ENCODE measurements at places on chromosomes 3 and 15.

DNA sequence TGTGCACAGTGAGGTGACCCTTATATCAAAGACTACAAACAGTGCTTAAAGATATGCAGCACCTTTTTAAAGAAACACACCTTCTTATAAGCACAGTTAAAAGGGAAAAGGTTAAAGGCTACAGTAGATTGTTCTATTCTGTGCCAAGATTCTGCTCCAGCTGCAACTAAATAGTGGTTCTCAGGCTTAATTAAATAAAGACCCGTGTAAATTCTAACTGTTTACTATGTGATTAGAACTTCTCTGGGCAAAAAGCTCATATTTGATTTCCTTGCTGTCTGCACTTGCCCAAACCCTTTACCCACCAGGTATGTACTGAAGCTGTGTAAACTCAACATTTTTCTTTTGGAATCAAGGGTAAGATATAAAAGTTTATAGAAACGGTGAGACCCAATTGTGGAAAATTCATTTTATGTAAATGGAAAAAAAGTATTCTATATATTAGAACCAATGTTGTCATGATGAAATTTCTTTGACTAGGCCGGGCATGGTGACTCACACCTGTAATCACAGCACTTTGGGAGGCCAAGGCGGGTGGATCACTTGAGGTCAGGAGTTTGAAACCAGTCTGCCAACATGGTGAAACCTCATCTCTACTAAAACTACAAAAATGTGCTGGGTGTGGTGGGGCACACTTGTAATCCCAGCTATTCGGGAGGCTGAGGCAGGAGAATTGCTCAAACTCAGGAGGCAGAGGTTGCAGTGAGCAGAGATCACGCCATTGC lies 230.6 kb downstream of the MECOM start:
- DNase-seq: no peak

DNA sequence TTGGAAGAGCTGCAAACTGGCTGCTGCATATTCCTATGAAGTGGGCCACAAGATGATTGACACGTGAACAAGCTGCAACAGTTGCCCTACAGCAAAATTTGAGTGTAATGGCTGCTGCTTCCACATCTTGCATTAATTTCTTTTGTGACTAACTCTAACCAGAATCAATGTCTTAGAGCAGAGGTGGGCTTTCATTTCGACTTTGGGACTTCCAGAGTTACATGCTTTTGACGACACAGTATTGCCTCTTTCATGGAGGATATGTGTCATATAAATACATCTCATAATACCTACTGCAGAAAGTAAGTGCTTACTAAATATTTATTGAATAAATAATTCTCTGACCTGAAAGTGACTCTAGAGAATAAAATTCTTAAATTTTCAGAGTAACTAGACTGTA lies 340.7 kb upstream of the KCNH8 start:
- no peak for DNase-seq

DNA sequence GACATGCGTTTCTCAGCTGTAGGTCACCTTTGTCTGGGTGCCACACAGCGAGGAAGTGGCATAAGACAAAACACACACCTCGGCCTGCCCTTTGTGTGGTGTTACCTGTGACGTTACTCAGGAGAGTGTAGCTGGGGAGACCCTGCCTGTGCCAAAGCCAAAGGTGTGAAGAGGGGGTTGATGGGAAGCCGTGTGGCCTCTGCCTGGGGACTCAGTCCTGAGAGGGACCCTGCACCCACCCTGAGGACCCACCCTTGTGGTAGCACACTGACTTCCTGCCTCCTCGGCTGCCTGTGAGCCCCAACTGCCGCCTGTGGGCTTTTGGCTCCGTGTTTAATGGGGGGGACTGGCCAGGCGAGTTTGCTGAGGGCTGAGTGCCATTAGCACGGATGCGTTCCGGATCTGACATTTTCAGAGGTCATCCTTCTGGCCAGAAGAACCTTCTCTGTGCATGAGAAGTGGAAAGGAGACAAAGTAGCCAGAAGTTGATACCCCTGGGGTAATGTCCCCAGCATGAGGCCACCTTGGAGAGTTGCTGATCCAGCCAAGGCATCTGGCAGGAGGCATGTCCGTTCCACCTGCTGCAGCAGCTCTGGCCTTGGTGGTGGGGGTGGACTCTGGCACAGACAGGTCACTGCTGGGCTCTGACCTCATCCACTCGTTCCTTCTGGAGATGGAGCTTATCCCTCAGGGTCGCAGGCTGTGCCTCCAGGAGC lies 51.8 kb upstream of the FURIN start:
- DNase-seq: no peak

- DNase-seq: no peak
Measured at GRCh38 chr3:64502284-64502683, 185.5 kb downstream of the ADAMTS9 start.

DNA sequence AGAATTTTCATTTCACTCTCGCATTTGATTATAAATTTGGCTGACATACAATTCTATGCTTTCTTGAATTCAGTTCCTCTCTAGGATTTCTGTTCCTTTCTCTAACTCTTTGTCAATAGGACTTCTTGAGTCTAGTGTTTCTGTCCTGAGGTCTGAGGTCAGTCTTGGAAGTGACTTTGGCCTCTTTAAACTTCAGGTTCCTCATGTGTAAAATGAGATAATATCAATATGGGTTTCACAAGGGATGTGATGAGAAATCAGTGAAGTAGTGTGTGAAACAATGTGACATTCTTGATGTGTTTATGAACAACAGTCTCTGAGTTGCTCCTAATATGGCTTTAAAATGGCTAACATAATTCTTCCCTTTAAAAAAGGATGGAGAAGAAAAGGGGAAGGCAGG lies 92.2 kb downstream of the SV2B start:
- no peak for DNase-seq

DNA sequence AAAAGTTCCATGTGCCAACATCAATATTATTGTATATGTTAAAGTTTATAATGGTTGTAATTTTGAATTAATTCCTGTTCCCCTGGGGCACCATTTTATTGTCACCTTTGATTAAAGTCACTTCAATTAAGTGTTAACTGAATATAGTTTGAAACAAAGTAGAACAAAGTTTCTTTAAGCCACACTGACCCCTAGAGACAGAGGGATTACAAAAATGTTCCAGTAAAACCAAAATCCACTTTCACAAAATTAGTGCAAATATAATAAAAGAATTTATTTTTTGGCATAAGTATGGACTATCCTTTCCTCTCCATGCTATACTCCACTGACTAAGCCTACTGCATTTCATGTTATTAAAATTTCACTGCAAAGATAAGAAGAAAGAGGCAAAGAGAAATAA lies 123.9 kb downstream of the ZMAT3 start:
- DNase-seq: no peak

DNA sequence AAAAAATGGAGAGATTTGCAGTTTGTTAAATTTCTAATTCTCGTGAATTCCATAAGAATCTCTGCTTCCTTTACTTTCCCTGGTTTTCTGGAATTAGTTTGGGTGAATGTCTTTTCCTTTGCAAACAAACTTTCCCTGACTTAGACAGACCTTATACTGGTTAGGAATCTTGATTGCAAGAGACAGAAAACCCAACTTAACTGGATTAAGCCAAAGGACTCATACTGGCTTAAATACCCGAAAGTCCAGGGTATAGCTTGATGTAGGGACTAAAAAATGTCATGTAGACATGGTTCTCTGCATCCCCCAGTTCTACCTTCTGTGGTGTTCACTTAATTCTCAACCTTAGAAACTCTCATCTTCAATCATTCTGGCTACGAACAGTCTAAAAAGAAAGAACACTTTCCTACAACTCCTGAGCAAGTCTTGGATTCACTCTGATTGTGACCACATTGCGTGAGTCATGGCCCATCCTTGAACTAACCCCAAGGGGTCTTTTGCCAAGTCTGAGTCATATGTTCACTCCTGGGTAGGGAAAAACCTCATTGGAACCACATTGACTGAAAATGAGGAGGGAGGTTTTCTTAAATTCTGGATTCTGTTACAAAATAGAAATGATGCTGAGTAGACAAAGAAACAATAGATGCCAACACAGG lies 136.0 kb upstream of the DAZL start:
- no peak for DNase-seq

GRCh38 chr3:13219902-13220296 lies 146.7 kb upstream of the IQSEC1 start:
- no peak for DNase-seq

- DNase-seq: no peak
Measured at GRCh38 chr3:89340408-89340807, 233.0 kb downstream of the EPHA3 start.

- DNase-seq: no peak
Measured at GRCh38 chr3:115789481-115789880, 166.2 kb downstream of the GAP43 start.

DNA sequence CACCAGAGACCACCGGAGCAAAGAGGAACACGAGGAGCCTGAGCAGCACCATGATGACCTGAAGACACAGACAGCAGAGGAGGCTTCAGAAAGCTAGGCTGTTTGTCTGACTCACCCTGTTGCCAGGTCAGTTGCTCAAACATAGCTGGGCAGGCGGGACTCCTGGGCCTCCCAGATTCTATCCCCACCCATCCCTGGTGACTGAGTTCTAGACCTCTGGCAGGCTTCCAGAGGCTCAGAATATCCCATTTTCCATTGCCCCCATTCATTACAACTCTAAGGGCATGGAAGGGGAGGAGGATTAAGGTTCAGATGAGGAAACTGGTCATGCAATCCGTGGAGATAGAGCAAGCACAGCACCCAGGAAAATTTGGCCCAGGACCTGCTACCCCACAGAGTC lies at the start of gene CDHR4:
Gene CDHR4 (minus strand): TSS at position 113 of the 400 bp plus-strand sequence. CDS start 61 bp downstream, at position 52.
- DNase-seq: no peak

DNA sequence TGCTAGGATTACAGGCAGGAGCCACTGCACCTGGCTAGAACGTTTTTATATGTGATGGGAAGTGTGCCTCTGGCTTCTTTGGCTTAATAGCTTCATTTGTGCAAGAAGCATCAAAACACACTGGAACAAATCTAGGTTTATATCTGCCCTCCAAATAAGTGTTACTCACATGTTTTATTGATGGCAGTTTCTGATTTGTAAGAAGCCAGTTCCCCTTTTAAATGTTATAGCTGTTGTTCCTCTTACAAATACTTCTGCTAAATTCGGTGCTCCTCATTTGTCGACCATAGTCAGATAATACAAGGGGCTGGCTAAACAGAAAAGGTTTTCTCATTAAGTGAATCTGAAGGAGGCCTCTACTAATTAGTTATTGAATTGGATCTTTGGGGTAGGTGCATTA lies 307.1 kb upstream of the SEMA6D start:
- no peak for DNase-seq

GRCh38 chr3:182969277-182969676 lies 11.1 kb downstream of the DCUN1D1 start:
- no peak for DNase-seq

DNA sequence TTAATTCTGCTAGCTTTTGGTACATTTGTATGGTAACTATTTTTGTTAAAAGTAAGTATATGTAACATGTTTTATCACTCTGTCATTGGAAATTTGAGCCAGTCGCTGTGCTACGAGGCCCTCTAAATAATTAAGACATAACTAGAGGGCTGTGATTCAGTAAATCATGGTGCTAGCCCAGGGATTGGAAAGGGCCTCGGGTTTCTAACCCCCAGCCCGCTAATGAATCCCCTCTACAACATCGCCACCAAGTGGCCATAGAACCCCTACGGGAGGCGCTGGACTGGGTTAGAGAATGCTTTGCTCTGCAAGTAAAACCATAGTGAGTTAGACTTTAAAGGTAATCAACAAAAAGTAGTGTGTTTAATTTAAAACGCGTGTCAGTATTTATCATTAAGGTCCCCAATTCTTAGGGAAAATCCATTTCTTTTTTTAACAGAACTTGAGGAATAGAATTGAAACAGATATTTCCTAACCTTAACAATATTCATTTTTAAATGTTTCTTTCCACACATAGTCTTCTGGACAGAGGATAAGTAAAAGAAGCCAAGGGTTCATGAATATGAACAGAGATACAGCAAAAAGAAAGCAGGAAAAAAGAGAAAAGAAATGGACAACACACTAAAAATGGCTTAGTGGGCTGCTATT lies 744.7 kb downstream of the EPHA3 start:
- DNase-seq: no peak

DNA sequence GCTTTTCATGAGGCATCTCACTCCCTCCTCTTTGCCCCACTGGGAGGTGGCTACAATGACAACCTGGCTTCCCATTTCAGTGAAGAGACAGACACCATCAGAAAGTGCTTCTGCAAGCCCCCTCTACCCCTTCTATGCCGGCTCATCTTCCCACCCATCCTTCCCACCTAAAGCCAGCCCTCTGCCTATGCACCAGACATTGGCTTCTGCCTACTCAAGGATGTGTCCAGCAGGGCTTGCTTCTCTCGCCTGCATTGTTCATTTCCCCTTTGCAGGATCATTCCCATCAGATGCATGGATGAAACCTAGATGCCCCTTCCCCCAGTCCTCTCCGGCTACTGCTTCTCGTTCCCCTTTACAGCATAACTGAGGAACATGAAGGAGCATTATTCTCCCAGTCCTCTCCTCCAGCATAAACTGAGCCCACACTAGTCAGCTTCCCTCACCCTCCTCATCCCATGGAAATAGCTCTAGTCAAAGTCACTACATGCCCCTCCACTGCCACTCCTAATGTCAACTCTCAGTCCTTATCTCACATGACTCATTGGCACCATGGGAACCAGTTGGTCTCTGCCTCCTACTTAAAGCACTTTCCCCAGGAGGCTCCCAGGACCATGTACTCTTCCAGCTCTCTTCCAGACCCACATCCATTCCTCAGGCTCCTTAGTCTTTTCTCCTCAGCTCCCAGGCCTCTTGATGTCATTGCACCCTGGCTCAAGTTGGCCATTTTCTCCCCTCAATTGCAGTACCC lies 47.9 kb downstream of the TM2D3 start:
- no peak for DNase-seq

- DNase-seq: no peak
Measured at GRCh38 chr3:139295040-139295439, 48.8 kb upstream of the MRPS22 start.

DNA sequence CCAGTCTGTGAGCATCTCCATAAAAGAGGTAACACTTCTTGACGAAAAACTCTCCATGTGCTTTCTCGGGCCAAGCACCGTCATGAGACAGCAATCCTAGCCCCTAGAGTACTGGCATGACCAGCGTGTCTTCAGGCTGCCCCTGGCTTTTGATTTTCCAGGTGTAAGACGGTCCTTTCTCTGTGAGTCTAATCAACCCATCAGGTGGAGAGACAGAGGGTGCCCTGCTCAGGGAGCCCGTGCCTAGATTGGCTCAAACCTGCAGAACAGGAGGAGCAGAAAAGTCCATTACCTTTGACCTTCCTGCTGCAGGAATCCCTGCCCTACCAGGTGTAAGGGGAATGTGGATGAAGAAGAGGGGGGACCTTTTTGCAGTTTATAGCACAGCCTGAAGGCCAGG lies 109.5 kb upstream of the CHRM5 start:
- DNase-seq: no peak

DNA sequence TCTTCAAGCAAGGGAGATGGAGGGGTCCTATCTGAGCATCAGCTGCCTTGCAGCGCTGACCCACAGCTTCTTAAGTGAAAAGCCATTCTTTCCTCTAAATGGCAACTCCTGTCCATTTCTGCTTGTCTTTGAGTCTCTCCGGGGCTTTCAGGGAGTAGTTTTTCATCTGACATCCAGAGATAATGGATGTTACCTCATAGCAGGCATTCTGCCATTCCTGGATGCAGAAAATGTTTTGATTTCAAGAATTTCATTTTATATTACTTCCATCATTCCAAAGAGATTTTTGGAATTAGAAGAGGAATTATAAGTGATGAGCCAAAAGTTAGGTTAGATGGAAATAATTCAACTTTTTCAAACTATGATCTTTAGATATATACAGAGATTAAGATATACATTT lies 44.9 kb upstream of the GABRG3 start:
- DNase-seq: no peak

- DNase-seq: no peak
Measured at GRCh38 chr3:139906418-139906817, 28.6 kb upstream of the CLSTN2 start.

- no peak for DNase-seq
Measured at GRCh38 chr3:95508124-95508523, 1306.3 kb upstream of the EPHA6 start.

All from stimulated activated CD8-positive, alpha-beta memory T cell treated with anti-CD3 and anti-CD28 coated beads, Interleukin-4, amount 100 ng/mL, for 24 hours (primary cell).